ENCODE measurements at places on chromosomes 7 and 10. TPM values are rescaled to one million over a fixed set of nuclear protein-coding genes. Genes with fewer than 3 reads are reported as not detected.

NKX2-3 gene
- not detected for total RNA-seq

SEMA3E gene
- not detected for total RNA-seq

STK31 gene
- total RNA-seq = 0.52 TPM

SPDYE2B gene
- total RNA-seq = not detected

GRCh38 chr7:85765698-85766298 lies 578.9 kb upstream of the SEMA3D start:
- no peak for ATAC-seq

GRCh38 chr10:126351021-126351420 lies 37.3 kb downstream of the ADAM12 start:
- ATAC-seq = no peak

GRCh38 chr10:93406364-93407145 lies 75.6 kb downstream of the MYOF start:
- no peak for ATAC-seq

Measured in activated T-helper 17 cell treated with anti-CD3 and anti-CD28 coated beads, Interleukin-2, amount 50 U/mL, for 72 hours (primary cell).